Naive B cell (primary cell): ENCODE measurements at places on chromosomes 4 and X. TPM values are rescaled to one million over a fixed set of nuclear protein-coding genes. Genes with fewer than 3 reads are reported as not detected.

DNA sequence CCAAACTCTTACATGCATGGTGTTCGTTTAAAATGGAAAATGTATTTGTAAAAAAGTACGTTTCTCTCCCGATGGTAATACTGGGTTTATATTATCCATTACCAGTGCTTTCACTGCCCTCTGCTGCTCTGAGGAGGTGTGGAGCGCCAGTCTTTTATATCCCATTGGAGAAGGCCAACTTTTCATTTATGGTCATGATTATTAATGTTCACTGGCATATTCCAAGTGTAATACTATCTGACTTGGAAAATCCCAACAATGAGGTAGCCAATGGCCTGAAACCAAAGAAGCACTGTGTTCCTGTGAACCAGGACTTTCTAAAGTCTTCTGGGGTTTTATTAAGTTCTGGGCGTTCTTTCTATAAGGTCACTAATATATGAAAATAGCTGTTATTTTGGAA, 80.7 kb downstream of the SYNPO2 start:
- DNase-seq, result no peak
- peaks cover 8% of the 10 kb centered on the region for H3K4me1 ChIP-seq
- no peaks in the 10 kb centered on the region for H3K27me3 ChIP-seq

UGT2B15 gene
- 3.2 TPM for polyA plus RNA-seq

DNA sequence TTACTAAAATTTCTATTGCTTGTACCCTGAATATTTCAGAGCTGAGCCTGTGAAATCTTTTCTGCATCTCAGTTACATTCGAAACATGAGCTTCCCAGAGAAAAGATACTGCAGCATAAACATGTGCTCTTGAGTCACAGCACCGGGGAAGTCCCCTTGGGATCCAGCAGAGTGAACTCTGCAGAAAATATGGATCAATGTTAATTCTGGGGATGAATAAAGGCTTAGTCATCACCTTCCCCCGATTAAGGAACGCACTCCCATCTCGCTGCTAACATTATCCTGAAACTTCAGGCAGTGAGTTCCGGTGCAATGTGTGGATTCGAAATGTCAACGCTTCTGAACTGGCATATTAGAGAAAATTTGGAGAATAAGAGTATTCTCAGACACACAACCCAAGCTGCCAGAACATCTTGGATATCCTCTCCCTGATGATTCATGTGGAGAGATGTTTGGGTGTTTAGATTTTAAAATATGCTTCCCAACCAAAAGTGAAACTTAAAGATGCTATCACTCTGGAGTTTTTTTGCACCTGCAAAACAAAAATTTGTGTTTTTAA, 90.8 kb downstream of the IRF2 start:
- H3K4me1 ChIP-seq, result peaks cover 91% of the 10 kb centered on the region
- peaks cover 14% of the 10 kb centered on the region for H3K36me3 ChIP-seq
- peak overlapping the region; percentile 99 for H3K27ac ChIP-seq
- H3K27me3 ChIP-seq, result no peaks in the 10 kb centered on the region

PNMA3 gene
- 0.35 TPM for polyA plus RNA-seq

GRCh38 chr4:73814679-73815078, 21.8 kb upstream of the CXCL6 start:
- no peaks in the 10 kb centered on the region for H3K4me1 ChIP-seq
- H3K4me3 ChIP-seq, result no peak overlapping the region
- H3K36me3 ChIP-seq, result no peaks in the 10 kb centered on the region
- H3K27ac ChIP-seq, result no peak overlapping the region
- no peaks in the 10 kb centered on the region for H3K27me3 ChIP-seq

DNA sequence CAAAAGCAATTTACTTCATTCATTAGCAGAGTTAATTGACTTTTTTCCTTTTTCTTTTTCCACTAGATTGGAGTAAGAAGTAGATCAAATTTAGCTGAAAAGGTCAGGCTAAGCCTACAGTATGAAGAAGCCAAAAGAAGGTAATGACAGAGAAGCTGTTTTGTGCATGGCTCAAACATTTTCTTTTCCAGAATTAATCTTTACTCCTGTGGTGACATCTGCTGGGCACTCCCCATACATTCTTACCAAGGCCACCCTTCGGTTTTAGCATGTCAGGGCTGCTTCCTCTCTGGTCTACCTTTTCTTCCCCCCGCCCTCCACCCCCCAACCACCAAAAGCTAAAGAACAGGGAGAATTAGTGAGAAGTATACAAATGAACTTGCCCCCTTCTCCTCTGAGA, 70.2 kb downstream of the CLDN22 start:
- H3K27ac ChIP-seq, result no peak overlapping the region
- no peaks in the 10 kb centered on the region for H3K36me3 ChIP-seq
- DNase-seq, result no peak

GRCh38 chr4:137116144-137116543, 416.1 kb downstream of the PCDH18 start:
- H3K4me1 ChIP-seq, result no peaks in the 10 kb centered on the region
- DNase-seq, result no peak
- no peak overlapping the region for H3K27ac ChIP-seq
- no peak overlapping the region for H3K4me3 ChIP-seq
- no peaks in the 10 kb centered on the region for H3K27me3 ChIP-seq
